ENCODE measurements at places on chromosomes 5 and 9.

GRCh38 chr5:39256477-39257235 lies 37.3 kb upstream of the FYB1 start:
- no peak for DNase-seq

DNA sequence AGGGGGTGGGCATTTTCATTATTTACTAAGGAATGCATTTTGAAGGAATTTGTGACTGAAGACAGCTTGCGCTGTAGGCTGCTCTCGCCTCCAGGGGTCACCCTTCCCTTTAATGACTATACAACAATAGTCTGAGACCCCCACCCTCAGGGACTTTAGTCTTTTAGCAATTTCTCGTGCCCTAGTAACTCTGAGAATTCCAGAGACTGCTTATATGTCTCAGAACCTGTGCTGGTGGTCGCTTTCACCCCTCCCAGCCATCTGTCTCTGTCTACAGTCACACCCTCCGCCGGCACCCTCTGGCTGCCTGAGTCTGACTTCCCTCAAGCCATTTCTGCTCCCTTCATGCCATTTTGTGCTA lies 671.4 kb downstream of the NR2F1-AS1 start:
- peak; percentile 48 for DNase-seq

DNA sequence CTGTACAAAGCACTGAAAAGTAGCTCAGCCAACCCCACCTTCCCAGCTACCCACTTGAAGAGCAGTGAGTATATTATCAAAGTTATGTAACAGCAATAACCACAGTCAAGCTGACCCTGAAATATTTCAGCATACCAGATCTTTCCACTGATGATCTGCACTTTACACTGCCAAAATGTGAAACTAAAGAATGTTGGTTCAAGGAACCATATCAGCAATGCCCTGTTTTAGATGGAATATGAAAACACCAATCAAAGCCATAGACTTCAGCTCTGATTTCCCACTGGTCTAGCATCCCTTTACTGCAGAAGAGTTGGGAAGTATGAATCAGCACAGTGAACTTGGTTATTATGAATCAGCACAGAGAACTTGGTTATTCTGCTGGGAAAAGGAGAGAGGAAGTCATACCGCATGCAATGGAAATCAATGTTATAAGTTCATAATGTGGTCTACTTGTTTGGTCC lies 20.0 kb downstream of the CEMIP2 start:
- no peak for DNase-seq

- no peak for DNase-seq
These were observed 78.3 kb downstream of the LMNB1 start for GRCh38 chr5:126855266-126855665.

- DNase-seq: peak; percentile 67
These were observed 134.4 kb downstream of the BARX1 start for GRCh38 chr9:93820667-93821306.

- no peak for DNase-seq
These were observed 121.0 kb upstream of the NR3C1 start for GRCh38 chr5:143524338-143524945.

GRCh38 chr5:133749331-133749985 lies 137.1 kb upstream of the FSTL4 start:
- no peak for DNase-seq

GRCh38 chr9:27880156-27880555 lies 306.9 kb upstream of the C9orf72 start:
- DNase-seq: no peak

GRCh38 chr5:3124410-3124809 lies 372.9 kb upstream of the IRX2 start:
- DNase-seq: no peak

- DNase-seq: peak; percentile 63
These were observed 237.5 kb downstream of the CHSY3 start for GRCh38 chr5:130141659-130142320.

GRCh38 chr5:5271786-5272321 lies 131.7 kb downstream of the ADAMTS16 start:
- no peak for DNase-seq

DNA sequence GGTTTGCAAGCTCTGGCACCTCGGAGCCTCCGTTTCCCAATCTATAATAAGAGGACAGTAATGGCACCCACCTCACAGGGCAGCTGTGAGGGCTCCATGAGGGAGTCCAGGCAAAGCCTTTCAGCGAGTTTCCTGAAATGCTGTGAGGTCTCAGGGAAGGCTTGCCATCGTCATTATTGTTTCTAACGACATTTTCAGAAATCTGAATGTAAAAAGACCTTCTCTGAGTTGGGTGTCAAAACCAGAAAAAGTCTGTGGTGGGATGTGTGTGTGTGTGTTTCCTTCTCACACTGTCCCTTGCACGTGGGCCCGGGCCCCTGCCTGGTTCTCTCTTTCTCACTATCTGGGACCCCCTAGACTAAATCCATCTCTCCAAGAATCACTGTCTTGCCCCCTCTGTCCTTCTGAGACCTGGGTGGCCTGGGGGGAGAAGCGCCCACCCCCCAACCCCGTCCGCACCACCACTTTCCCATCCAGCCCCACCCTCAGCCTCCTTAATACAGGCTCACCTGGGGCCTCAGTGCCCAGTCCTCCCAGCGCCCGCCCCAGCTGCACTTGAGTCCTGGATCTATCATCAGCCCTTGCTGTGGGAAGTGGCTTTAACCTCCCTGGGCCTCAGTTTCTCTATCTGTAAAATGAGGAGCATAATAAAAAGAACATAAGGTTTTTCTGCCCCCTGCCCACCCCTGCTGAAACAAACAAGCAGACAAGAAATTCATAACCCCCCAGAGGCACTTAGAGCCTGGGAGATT lies 180.3 kb downstream of the C9orf50 start:
- DNase-seq: no peak

- DNase-seq: no peak
These were observed 64.4 kb downstream of the PIK3R1 start for GRCh38 chr5:68279984-68280383.

DNA sequence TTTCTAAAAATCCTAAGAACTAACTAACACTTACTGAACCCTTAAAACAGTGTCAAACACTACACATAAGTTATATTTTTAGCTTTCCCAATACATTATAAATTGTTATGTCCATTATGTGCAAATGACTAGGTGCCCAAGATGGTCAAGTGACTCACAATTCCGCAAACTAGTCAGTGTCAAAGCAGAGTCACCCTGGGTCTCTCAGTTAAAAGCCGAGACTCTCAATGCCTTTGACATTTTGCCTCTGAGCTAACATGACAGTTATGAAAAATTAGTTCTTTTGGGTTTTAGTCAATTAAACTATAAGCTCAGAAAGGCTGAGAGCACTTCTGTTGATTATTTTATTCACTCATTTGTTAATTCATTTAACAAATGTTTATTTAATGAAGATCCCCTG lies 42.3 kb upstream of the GABRG2 start:
- DNase-seq: no peak

GRCh38 chr9:9920425-9921060 lies 692.3 kb downstream of the PTPRD start:
- DNase-seq: peak; percentile 13

GRCh38 chr9:134872482-134873231 lies 8.0 kb upstream of the FCN2 start:
- no peak for DNase-seq

DNA sequence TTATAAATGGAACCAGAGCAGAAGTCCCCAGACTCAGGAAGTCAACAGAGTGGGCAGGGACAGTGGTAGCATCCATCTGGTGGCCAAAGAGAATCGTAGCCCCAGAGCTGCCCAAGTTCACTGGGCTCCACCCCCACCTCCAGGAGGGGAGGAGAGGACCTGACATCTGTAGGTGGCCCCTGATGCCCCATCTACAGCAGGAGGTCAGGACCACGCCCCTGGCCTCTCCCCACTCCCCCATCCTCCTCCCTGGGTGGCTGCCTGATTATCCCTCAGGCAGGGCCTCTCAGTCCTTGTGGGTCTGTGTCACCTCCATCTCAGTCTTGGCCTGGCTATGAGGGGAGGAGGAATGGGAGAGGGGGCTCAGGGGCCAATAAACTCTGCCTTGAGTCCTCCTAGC lies 10.3 kb upstream of the URM1 start:
- DNase-seq: no peak

DNA sequence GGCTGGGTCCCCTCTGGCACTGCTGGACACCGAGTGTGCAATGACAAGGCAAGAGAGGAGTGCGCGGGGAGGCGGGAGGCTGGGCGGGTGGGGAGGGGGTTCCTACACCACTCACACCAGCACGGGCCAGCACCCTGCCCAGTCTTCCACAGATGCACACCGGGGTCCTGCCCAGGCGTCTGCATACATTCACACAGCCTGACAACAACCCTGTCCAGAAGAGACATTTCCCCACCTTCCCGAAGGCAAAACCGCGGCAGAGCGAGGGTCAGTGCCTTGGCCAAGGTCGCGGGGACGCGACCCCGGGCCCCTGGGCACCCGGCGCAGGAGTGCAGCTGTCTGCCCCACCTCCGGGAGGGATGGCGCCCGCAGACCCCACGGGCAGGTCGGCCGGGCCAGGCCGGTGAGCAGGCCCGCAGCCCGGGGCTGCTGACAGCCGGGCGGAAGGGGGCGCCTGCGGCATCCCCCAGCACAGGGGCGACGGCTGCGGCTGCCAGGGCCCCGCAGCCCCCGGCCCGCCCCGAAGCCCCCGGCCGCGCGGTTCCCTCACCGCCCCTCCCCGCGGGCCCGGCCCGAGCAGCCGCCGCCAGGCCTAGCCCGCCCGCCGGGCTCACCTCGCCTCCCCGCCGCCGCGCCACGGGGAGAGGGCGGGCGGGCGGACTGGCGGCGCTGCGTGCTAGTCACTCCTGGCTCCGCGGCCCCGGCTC lies 496 bp downstream of the MAPK9 start:
- peak; percentile 79 for DNase-seq

DNA sequence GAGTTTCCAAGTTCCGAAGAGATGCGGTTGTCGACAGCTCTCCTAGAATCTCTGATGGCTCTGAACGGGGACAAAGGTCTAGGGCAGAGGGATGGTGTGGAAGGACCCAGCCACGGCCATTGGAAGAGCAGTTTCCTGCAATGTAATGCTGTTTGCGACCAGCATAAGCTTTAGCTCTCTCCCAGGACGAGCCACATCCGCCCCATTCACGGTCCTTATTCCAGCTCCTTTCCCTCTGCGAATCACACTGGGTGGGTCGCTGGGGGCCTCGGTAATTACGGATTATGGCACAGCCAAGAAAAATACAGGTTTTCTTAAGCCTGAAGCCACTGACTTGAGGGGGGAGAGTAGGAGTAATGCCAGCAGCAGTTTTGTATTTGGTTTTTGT lies 22.7 kb downstream of the ANXA2R start:
- no peak for DNase-seq

DNA sequence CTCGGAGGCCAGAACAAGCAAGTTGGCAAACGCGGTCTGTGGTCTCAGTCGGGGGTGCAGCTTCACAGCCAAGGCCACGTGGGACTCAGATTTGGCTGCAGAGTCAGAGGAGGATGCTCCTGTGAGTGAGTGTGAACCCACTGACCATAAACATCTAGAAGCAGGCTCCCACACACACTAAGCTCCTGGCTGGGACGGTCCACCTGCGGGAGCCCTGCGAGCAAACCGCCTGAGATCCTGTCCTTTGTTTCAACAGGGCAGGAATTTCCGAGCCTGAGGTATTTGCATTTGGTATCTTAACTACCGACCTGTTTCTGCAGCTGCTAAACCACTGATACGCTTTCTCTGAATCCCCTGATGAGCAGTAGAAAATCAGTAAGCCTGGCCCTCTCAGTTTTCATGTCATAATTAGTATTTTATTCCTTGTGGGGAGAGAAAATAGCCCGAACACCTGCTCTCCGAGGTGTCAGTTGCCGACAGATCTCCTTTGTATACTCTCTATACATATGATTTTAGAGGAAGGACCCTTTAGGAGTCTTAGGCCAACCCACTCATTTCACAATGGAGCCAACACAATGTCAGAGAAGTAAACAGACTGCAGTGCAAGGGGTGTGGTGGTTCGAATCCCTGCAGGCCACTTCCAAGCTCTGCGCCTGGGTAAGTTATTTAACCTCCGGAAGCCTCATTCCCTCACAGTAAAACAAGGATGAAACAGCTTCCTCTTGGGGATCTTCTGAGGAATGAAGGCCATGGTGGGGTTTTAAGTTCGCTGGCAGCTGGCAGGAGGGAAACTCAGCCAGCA lies 40.9 kb upstream of the PWWP2A start:
- DNase-seq: peak; percentile 55

DNA sequence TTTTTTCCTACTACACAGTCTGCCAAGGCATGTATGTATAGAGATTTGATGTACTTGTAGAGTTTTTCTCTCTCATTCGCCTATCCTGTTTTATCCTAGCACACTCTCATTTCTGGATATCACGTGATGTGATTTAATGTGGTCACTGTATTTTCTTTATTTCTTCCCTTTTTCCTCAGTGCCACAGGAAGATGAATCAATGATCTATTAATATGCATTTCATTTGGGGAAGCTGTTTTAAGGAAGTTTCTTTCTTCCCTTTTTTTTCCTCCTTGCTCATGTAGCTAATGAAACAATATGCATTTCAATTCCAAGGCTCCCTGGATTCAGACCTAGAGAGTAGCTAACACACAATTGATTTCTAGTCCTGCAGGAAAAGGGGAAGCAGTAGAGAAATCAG lies 506.3 kb upstream of the WWC1 start:
- no peak for DNase-seq

GRCh38 chr9:122370303-122370702 lies 521 bp upstream of the PTGS1 start:
- DNase-seq: no peak
